ENCODE measurements at places on chromosomes 1 and 21. TPM values are rescaled to one million over a fixed set of nuclear protein-coding genes. Genes with fewer than 3 reads are reported as not detected.

Gene PTGS2
- 2.1 TPM for total RNA-seq

Gene PTPRF
- 345 TPM for total RNA-seq

Gene FLG2
- not detected for total RNA-seq

Gene ACTA1
- not detected for total RNA-seq

Gene DEPDC1
- 2.1 TPM for total RNA-seq

Gene NTPCR
- total RNA-seq: 32.7 TPM

Gene CHIA
- total RNA-seq: not detected

Gene CACHD1
- total RNA-seq: 8.2 TPM

Gene HEYL
- 0.82 TPM for total RNA-seq

Gene MSH4
- total RNA-seq: not detected

Gene MARCKSL1
- 455 TPM for total RNA-seq

DNA sequence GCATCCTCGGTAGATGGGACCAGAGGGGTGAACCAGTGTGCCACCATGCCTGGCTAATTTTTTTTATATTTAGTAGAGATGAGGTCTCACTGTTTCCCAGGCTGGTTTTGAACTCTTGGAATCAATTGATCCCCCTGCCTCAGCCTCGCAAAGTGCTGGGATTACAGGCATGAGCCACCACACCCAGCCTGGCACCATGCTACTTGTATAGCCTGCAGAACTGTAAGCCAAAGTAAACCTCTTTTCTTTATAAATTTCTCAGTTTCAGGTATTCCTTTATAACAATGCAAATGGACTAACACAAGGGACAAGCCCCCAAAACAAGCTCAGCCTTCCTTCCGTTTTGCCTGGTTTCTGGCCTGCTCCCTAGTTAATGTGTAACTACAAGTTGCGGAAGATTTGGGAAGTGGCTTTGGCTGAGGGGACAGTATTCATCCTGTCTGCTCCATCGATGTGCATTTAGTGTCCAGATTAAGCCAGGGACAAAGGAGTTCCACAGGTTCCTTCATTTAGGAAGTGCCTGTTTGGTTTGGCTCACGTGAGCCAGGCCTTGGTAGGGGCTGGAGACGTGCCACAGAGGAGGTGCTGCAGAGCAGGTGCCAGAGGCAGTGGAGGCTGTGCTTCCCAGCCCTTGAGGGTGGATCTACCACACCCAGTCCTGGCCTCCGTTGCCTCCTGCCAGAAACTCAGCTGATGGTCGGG, 4.4 kb downstream of the AVPR1B start:
- DNase-seq: no peak

- DNase-seq: no peak
These were observed 82.6 kb downstream of the EVA1C start for GRCh38 chr21:32494934-32495709.

DNA sequence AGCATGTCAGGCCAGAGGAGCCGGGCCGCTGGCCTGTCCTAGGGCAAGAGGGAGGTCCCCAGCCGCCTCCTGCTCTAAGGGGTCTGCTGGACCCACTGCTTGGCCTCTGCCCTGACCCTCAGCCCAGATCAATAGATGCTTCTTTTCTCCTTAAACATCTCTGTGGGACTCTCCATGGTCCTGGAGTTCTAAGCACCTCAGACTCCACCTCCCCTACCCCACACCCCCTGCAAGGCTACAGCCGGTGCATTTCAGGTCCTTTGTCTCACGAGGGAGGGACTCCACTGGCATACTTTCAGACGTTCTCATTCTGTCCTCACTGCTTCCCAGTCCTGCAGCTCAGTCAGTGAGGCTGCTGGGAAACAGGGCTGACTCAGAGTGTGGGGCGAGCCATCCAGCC, 11.0 kb downstream of the CNTN2 start:
- DNase-seq: no peak

- DNase-seq: no peak
These were observed 487.6 kb downstream of the DPYD start for GRCh38 chr1:97433094-97433823.

GRCh38 chr1:204335533-204335932, 24.2 kb downstream of the PLEKHA6 start:
- no peak for DNase-seq

- DNase-seq: no peak
These were observed 281.9 kb upstream of the C1orf105 start for GRCh38 chr1:172138634-172139033.

DNA sequence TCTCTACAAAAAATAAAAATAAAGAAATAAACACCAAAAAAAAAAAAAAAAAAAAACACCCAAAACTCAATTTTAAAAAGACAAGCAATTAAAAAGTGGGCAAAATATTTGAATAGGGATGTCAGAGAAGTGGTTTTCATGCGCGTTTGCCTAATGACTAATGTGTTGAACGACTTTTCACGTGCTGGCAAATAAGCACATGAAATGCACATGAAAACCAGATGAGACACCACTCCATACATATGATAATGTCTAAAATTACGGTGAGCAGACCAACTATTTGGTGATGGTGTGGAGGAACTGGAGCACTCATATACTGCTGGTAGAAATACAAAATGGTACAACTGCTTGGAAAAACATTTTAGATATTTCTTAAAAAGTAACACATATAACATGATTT, 39.4 kb upstream of the UHMK1 start:
- no peak for DNase-seq

DNA sequence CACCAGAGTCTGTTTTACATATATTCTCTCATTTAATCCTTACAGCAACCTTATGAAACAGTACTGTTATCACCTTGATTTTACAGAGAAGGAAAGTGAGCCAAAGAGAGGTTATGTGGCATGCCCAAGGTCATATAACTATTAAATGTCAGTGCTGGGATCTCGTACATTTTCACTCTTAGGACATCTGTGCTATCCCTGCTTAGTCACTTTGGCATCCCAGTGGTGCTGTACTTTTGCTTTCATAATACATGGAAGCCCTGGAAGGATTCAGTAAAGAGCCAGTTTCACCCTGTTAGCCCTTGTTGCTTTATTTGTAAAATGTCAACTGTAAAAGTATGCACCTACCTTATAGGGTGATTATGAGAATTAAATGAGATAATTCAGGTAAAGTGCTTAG, 104.4 kb downstream of the NFIA start:
- DNase-seq: no peak

DNA sequence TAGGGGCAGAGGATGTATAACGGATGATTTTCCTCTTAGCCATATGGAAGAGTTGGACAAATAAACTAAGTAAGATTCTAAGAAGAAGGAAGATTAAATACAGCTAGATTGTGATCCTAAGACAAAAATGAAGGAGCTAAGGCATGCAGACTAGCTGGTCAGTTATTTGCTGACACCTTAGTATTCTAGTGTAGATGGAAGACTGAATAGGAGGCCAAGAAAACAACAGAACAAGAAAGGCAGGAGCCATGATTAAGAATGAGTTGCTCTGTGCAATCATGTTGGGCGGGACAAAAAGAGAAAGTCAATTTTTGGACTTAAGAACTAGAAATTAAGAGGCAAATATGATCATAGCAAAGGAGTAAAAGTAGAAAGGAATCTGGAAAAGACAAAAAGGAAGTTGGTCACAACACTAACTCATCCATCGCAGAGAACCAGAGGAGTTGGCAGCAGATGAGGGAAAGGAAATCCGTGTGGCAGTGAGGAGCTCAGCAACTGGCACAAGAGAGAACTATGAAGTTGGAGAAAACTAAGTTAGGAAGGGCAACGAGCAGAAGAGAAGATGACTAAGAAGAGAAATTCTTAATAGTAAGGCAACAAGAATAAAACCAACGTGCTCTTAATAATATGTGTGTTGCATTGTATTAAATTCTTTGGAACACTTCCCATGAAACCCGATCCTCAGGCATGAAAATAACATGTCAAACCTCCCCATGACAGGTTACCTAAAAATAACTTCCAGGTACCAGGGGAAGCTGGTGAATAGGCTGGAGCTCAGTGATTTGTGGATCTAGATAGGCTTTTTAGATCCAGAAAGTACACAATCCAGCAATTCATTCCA, 234.4 kb downstream of the LTN1 start:
- DNase-seq: no peak

DNA sequence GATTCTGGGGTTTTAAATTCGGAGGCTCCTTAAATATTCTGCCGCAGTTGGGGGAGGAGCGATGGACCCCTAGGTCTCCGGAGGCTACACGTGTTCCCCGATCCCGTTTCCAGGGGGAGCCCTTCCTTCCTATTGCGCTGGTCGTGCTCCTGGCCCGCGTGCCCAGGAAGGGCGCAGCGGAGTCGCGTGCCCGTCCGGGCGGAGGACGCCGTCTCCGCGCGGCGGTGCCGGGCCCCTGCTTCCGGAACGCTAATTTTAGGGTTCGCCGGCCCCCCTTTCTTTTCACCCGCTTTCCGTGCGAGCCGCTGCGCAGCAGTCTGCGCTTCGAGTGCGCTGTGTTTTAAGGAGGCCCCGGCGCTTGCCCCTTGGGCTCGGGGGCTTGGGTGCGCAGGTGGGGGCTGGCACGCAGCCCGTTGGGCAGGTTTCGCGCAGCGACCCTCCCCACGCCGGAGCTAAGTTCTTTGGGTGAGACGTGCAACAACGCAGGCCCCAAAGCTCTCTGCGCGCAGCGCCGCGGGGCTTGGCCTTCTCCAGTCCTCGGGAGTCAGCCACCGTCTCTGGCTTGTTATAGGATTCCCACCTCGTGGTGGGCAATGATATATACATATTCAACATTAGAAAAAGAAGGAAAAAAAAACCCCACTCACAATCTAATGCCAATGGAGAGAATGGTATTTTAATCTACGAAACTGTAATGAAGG, 43.5 kb upstream of the DNAJC6 start:
- no peak for DNase-seq

DNA sequence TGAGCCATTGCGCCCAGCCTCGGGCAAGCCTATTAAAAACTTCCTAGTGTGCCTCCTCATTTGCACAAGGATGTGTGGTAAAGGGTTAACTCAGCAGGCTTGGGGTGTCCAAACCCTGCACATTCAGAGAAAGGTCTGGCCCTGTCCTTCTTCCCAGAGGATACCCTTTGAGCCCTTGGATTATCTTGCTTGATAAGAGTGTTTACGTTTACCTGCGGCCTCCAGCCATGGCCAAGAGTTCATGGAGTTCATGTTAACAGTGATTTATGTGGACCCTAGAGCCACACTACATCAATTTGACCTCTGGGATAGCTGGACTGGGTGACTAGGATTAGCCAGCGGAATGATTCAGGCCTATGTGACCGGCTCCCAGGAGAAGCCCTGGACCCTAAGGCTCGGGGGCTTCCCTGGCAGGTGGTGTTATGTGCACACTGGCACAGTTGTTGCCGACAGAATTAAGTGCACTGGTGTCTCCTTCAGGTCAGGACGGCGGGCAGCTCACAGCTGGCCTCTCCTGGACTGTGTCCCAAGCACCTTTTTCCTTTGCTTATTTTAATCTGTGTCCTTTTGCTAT, 7.7 kb upstream of the TCP10L start:
- DNase-seq: no peak

GRCh38 chr1:186950547-186950946, 121.8 kb downstream of the PLA2G4A start:
- peak; percentile 75 for DNase-seq

GRCh38 chr1:25219661-25220251, 12.5 kb downstream of the SYF2 start:
- no peak for DNase-seq

Measured in glomerular endothelial cell (primary cell).